SJCRH30 (cell line): ENCODE measurements at places on chromosomes 6 and 20. TPM values are rescaled to one million over a fixed set of nuclear protein-coding genes. Genes with fewer than 3 reads are reported as not detected.

- DNase-seq = no peak
These were observed 82.6 kb downstream of the CDC5L start for GRCh38 chr6:44470115-44470464.

GRCh38 chr6:49855221-49855620, 11.1 kb downstream of the CRISP1 start:
- no peak for DNase-seq

GRCh38 chr20:24102749-24103333, 114.3 kb upstream of the GGTLC1 start:
- no peak for DNase-seq

GRCh38 chr6:167397712-167398111, 72.8 kb downstream of the TTLL2 start:
- DNase-seq = no peak

DNA sequence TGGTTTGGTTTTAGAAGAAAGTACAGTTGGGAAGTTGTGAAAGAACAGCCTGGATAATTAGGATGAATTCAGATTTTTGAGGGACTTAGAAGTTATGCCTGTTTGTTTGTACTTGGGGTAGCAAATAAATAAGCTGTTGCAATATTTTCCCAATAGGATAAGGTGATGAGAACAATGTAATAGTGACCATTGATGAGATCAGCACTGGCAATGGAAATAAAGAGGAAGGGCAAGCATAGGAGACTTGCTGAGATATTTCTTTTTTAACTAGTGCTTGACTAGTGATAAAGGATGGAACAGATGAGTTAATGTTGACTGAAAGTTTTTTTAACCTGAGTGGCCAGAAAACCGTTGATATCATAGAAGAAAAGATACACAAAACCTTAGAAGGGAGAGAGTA, 498.8 kb downstream of the CDKAL1 start:
- no peak for DNase-seq

- DNase-seq = no peak
These were observed 132.7 kb upstream of the SLC24A3 start for GRCh38 chr20:19079536-19080299.

- no peak for DNase-seq
These were observed 145.1 kb upstream of the PRDM1 start for GRCh38 chr6:105940990-105941389.

DNA sequence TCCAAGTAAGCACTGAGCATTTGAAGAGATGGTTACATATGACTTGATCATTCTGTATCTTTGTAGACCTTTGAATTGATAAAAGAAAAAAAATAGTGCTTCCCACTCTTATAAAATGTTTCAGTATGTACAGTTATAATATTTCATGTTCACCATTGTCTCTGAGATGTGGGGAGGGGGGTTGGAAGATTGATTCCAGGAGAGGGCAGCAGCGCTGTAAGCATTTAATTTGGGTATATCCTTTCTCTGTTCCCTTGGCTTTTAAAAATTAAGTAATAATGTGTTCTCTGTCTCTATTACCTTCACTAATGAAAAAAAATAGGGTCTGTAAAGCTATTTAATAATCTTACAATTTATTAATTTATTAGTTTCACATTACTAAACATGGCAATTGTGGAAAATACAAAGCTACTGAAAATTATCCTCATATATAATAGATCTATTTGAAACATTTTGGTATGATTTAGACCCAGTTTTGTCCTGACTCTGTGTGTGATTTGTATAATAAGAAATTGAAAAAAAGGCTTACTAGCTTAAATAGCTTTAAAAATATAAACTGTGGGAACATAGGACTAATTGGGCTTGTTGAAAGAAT, 341.2 kb downstream of the CDKAL1 start:
- DNase-seq = peak; percentile 2

DNA sequence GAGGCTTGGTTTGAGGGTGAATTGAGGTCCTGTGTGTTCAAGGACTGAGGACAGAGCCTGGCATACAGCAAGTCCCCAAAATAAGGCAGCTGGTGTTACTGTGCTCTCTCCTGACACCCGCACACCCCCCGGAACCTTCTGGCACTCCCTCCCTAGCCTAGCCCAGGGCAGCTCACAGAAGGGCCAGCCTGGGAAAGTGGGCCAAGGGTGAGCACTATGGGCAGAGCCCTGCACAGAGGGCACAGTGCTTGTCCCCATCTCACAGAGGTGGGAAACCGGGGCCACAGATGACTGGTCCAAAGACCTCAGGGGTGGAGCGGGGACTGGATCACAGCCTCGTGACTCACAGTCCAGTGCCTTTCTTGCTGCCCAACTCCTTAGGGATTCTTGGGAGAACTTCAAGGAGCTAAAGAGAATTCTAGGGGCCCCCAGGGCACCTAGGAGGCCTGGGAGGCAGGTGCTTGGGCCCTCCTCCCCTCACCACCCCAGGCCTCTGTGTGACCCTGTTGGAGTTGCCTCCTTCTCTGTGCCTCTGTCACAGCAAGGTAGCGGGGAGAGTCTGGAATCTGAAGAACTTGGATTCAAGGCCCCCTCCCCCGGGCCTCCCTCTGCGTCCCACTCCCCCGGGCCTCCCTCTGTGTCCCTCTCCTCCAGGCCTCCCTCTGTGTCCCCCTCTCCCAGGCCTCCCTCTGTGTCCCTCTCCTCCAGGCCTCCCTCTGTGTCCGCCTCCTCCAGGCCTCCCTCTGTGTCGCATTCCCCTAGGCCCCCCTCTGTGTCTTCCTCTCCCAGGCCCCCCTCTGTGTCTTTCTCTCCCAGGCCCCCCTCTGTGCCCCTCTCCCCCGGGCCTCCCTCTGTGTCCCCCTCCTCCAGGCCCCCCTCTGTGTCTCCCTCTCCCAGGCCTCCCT, 13.5 kb downstream of the DLGAP4 start:
- DNase-seq = no peak

DNA sequence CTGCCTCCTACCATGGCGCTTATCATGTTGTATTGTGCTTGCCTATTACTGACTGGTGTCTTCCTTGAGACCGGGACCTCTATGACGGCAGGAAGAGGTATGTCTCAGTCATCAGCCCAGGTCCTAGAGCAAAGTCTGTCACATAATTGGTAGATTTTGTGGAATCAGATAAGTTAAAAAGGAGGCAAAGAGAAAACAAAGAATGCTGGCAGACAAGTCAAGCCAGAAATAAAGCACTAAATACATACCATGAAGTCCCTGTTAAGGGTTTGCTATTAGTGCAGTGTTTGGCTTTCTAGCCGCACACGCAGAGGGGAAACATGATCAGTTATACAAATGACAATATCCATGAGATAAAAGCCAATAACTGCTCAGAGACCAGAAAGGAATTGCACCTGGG, 6.0 kb downstream of the TOMM34 start:
- DNase-seq = no peak

DNA sequence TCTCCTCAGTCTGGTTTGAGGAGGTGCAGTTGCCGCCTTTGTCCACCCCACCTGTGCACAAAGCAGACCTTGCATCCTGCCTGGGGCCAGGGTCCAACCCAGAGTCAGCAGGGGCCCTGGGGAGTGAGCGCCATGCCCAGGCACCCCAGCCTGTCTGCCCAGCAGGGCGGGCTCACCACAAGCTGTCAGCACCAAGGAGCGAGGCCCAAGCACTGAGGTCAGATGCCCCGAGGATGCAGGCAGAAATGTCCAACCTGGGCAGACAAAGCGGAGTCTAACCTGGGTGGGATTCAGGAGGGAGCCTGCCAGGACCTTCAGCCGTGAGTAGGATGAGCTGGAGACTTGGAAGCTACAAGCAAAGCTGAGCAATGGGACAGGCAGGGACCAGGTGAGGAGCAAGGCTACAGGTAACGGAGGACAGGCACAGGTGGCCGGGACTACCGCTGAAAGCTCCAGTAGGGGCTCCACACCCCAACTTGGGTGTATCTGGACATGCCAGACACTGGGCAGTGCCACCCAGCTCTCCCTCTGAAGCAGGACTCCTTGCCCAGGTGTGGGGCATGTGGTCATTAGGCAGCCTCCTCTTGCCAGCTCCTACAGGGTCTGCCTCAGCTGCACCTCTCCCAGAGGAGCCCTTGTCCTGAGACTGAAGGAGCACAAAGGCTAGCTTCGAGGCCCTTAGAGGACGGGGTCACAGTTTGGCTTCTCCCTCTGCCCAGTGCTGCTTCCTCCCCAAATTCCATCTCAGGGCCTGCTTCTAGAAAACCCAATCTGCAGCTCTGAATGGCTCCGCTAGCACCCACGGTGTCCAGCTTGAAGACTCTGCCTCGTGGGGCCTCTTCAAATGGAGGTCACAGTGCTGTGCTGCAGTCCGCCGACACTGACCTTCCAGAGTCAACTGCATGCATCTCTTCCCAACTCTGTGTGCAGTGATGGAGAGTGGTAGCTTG, 210.6 kb upstream of the CDYL start:
- DNase-seq = no peak

DNA sequence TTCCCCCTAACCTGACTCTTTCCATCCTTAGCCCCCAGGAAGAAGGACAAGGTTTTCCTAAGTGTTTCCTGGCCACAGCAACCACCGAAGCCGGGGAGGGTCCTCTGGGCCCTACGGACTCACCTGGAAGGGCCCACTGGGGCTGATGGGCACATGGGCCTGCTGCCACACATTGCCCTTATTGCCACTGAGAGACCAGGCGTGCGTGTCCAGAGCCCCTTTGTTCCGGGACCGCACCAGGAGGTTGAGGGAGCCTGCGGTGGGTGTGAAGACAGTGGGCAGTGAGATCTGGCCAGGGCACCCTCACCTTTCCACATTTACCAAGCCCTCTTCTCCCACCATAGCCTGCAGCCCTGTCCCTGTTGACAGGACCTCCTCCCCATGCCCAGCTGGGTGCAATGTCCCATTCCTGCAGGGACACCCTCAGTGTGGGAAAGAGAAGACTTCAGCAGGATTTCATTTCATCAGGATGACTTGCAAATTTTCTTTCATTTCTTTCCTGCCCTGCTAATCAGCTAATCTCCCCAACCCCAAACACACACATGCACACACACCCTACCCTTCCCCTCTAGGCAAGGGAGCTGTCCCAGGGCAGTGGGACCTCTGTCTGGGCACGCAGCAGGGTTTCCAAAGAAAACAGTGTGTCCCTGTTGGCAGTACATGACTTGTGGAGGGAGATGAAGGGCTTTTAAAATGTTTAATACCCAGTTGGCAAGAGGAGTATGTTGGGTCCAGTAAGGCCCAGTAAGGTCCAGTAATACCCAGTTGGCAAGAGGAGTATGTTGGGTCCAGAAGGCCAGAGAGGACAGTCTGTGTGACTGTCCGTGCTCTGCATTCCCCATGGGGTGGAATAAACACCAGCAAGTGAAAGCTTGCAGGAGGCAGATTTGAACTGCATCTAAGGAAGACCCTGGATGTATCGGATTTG, 59.0 kb downstream of the MDGA1 start:
- DNase-seq = no peak

DNA sequence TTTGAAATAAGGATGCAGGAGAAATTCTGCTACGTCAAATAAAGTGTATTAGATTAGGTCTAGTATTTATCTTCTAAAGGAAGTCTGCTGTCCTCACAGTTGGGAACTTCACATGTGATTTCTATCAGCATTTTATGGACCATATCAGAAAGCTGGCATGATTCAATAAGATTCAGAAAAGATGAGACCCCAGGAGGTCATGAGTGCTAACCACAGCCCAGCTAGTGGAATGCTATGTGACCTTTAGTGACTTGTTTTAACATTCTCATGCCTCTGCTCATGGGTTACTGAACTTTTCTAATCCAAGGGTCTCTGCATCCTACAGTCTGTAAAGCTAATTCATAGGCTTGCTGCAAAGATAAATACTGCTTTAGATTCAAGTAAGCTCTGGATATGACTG, 150.1 kb downstream of the GMPR start:
- no peak for DNase-seq

DNA sequence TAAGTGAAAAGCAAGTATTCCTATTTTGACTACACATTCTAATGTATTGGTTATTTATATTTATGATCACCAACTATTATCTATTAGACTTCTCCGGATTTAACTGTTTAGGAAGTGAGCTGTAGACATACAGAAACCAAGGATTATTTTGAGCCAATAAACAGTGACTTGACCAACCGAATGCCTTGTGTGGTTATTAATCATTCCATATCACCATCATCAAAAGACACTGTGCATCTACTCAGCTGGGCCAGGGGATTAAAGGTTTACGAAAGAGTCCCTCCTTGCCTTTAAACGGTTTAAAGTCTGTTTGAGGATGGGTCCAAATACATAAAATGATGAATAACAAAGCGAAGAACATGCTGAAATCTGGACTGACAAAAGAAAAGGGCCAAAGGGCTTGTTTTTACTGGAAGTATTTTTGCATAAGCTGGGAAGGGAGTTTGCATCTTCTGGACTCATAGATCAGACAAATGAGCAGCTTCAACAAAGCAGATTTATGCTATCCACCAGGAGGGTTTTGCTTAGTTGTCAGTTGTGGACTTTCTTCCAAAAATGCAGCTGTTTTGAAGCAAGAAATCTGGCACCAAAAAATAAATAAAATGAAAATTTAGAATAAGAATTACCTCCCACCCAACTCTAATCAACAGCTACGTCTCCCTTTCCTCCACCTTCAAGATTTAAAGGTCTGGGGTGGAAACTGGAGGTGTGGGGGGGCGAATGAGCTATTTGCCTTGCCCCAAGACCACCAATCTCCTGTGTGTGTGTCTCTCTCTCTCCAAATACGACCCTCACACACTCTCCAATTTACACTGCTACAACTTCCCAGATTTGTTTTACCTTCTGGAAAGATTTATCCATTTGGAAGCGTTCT, 33.6 kb upstream of the ID4 start:
- no peak for DNase-seq

DNA sequence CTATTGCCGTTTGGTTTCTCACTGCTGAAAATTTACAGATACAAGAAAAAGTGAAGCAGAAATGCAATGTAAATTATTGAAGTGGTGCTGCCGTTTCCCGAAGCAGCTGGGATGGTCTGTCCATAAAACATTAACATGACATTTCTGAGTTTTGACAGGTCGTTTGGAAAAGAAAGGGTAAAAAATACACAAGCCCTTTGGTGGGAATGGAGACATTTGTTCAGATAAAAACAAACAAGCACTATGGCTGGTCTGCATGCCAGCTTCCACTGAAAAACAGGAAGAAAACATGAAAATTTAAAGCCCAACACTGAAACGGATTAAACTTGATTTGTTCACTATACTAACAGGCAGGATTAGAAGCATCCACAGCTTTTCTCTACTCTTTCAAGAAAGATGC, 155.2 kb downstream of the FRK start:
- DNase-seq = no peak

- peak; percentile 51 for DNase-seq
These were observed 69.0 kb upstream of the CD93 start for GRCh38 chr20:23155141-23155590.

DNA sequence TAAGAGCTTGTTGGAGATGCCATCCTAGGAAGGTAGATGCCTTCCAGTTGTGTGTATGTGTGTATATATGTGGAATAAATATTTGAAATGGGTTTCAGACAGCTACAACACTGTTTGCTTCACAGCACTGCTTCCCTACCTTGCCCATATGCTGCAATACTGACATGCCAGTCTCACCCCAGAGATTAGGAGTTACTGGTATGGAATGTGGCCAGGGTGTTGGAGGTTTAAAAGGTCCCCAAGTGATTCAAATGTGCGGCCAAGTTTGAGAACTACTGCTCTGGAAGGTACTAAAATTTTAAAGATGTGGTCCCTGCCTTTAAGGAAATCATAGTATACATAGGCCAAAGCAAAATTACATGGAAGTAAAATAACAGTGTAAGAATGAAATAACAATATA, 39.5 kb downstream of the BCKDHB start:
- no peak for DNase-seq

Gene SNPH
- total RNA-seq = 2.9 and 3.0 TPM in 2 replicates

Gene SRSF12
- total RNA-seq = 8.3 and 10.0 TPM in 2 replicates

Gene C6orf15
- 2.3 and 3.4 TPM in 2 replicates for total RNA-seq

Gene BYSL
- total RNA-seq = 32.3 and 36.9 TPM in 2 replicates

Gene ENPP3
- total RNA-seq = 0.05 and 1.1 TPM in 2 replicates

Gene NINL
- 14.1 and 18.1 TPM in 2 replicates for total RNA-seq

Gene PCSK2
- total RNA-seq = 0.08 TPM in 1 of 2 replicates, not detected in the other

Gene LPA
- total RNA-seq = not detected in 2 replicates
